ENCODE measurements at places on chromosomes 3 and 15.

DNA sequence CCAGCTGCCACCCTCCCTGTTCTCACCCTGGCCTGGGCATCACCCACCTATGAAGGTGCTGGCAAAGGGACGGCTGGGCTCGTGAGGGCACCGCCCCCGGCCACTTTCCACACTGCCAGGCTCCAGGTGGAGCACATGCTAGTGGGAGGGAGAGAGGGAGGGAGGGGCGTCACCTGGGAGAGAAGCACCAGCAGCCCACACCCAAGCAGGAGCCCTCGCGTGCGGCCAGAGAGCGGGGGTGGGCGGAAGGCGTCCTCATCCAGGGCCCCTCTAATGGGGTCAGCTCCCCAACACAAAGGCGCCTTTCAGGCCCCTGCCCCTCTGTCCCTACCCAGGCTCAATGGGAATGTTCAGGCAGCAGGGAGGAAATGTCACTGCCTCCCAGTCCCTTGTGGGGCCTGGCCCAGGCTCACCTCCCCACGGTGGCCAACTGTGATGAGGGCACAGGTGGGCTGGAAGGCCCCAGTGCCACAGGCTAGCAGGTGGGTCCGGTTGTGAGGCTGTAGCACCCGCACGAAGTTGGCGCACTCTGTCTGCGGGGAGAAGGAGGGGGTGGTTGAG lies 3.1 kb downstream of the SEMA3G start:
- DNase-seq, result no peak

GRCh38 chr15:98002866-98003265 lies 42.4 kb downstream of the ARRDC4 start:
- no peak for DNase-seq

DNA sequence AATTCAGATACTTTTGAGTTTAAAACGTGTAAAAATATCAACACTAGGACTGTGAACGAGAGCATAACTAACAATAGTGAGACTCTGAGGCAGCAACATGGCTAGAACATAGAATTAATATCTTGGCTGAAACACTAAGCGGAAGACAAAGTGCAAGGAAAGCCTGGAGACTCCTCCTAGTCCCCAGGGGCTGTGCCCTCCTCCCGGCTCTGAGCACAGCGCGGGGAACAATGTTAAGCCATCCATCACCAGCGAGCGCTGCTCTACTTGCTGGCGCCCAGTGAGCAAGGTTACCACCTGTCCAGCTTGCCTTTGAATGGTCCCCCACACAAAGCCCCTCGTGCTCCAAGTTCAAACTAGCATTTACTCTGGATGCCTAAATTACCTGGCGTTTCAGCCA lies 436.9 kb downstream of the FOXP1 start:
- DNase-seq, result no peak

DNA sequence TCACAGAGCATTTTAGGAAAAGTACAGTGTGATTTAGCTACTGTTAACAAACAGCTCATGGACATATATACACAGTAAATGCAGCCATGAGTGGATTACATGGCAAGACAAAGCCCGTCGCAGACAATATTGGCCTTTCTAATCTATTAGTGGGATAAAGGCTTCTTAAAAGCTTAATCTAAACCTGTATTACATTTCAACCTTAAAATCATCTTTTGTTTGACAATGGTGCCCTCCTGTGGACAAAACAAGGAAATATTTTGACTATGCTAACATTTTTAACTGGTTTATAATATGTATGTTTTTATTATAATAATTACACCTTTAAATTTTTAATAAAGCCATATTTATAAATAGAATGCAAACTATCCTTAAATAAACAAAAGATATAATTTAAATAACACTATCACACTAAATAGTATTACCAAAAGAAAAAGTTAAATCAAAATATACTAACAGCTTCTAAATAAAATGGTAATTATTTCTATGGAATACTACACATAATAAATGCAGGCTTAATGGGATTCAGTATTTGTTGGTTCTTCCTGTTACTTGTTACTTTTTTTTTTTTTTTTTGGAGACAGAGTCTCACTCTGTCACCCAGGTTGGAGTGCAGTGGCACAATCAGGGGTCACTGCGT lies 38.6 kb downstream of the TAFA4 start:
- no peak for DNase-seq

- no peak for DNase-seq
Observed at GRCh38 chr15:72796515-72797337, 13.2 kb upstream of the ADPGK start.

DNA sequence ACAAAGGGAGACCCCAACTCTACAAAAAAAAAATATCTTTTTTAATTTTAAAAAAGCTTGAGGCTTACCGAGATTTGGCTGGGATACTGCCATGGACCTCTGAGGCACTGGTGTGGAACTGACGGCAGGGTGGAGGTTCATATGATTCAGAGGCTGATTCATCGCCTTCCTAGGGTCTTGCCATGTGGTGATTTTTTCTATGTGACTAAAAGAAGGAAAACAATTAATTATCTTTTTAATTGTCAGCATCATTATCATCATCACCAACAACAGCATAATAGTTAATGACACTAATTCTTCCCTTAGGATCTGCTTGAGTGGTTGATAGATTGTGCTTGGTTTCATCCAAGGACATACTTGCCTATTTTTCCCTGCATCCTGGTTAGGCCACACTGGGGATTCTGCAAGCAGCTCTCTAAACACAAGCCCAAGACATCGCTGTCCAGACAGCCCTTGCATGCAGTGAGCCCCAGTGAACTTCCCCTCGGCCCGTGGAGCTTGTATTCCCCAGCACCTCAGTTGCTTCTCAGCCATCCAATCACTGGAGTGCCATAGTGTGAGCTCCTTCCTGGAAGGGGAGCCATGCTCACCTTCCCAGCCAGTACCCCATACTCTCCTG lies 84.9 kb downstream of the WWTR1 start:
- no peak for DNase-seq

GRCh38 chr15:78402061-78402610 lies 35.9 kb upstream of the IREB2 start:
- no peak for DNase-seq

Data from stimulated activated CD8-positive, alpha-beta memory T cell treated with anti-CD3 and anti-CD28 coated beads, Interleukin-7, amount 100 ng/mL, for 4 hours (primary cell).